MG63 (cell line): ENCODE measurements at places on chromosomes 11 and 22. TPM values are rescaled to one million over a fixed set of nuclear protein-coding genes. Genes with fewer than 3 reads are reported as not detected.

The OR6M1 gene
- total RNA-seq: not detected in 2 replicates

The GRAP2 gene
- total RNA-seq: not detected in 2 replicates

The SYT7 gene
- total RNA-seq: 3.7 and 9.9 TPM in 2 replicates

The HPX gene
- total RNA-seq: 0.20 TPM in 1 of 2 replicates, not detected in the other

The RIMBP3B gene
- 0.03 and 1.3 TPM in 2 replicates for total RNA-seq

The DGCR2 gene
- total RNA-seq: 17.8 and 26.5 TPM in 2 replicates

The MS4A3 gene
- total RNA-seq: not detected in 2 replicates

The DLG2 gene
- total RNA-seq: 0.10 TPM in 1 of 2 replicates, not detected in the other

The MMP7 gene
- not detected in 2 replicates for total RNA-seq

The TSPAN18 gene
- 0.15 and 0.95 TPM in 2 replicates for total RNA-seq

The C11orf65 gene
- total RNA-seq: 0.92 TPM in 1 of 2 replicates, not detected in the other

The RTN4RL2 gene
- total RNA-seq: 0.03 and 1.6 TPM in 2 replicates

The TTC36 gene
- total RNA-seq: not detected in 2 replicates

The OR52I2 gene
- not detected in 2 replicates for total RNA-seq

- DNase-seq: no peak
These were observed 14.9 kb downstream of the ZNF74 start for GRCh38 chr22:20408891-20409290.

GRCh38 chr22:23248583-23248982 lies 68.3 kb downstream of the BCR start:
- DNase-seq: no peak

GRCh38 chr22:20965888-20966855 lies 883 bp upstream of the AIFM3 start:
- no peak for DNase-seq

- DNase-seq: no peak
These were observed 12.3 kb downstream of the TSPAN32 start for GRCh38 chr11:2314136-2314524.

DNA sequence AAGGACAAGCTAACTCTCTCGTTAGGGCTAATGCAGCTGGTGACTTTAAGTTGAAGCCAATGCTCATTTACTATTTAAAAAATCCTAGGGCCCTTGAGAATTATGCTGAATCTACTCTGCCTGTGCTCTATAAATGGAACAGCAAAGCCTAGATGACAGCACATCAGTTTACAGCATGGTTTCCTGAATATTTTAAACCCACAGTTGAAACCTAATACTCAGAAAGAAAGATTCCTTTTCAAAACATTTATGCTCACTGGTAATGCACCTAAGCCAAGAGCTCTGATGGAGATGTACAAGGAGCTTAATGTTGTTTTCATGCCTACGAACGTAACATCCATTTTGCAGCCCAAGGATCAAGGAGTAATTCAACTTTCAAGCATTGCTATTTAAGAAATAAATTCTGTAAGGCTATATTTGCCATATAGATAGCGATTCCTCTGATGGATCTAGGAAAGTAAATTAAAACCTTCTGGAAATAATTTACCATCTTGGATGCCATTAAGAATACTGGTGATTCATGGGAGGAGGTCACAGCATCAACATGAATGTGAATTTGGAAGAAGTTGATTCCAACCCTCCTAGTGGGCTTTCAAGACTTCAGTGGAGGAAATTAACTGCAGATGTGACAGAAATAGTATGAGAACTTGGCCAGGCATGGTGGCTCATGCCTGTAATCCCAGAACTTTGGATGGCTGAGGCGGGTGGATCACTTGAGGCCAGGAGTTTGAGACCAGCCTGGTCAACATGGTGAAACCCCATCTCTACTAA lies 14.5 kb downstream of the XNDC1N start:
- DNase-seq: no peak

GRCh38 chr22:37892566-37893335 lies 13.3 kb upstream of the MICALL1 start:
- DNase-seq: peak; percentile 86

- DNase-seq: peak; percentile 80
These were observed 1.6 kb downstream of the NCAM1 start for GRCh38 chr11:112962579-112963367.

GRCh38 chr11:48055292-48056132 lies 75.2 kb downstream of the PTPRJ start:
- DNase-seq: no peak

DNA sequence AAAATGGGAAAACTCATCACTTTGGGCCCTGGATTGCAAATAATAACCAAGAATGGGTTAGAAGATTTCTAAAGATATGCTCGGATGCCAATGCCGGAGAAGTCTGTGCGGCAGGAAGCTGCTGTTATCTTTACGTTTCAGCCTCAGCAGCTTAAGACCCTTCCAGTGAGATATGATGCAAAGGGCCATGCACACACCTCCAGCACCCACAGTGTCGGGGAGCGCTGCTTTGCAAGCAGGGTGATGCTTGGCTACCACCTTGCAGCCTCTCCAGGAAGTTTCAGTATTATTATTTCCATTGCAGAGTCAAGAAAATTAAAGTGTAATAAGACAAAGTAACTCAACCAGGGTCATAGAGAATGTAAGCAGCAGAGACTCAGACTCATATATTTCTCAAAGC lies 37.3 kb downstream of the LARGE1 start:
- no peak for DNase-seq

- no peak for DNase-seq
These were observed 164.4 kb downstream of the TEAD1 start for GRCh38 chr11:12838463-12839123.

- DNase-seq: no peak
These were observed 176.2 kb upstream of the NECTIN1 start for GRCh38 chr11:119905162-119905561.

GRCh38 chr11:12359761-12360160 lies 17.6 kb upstream of the PARVA start:
- peak; percentile 48 for DNase-seq

DNA sequence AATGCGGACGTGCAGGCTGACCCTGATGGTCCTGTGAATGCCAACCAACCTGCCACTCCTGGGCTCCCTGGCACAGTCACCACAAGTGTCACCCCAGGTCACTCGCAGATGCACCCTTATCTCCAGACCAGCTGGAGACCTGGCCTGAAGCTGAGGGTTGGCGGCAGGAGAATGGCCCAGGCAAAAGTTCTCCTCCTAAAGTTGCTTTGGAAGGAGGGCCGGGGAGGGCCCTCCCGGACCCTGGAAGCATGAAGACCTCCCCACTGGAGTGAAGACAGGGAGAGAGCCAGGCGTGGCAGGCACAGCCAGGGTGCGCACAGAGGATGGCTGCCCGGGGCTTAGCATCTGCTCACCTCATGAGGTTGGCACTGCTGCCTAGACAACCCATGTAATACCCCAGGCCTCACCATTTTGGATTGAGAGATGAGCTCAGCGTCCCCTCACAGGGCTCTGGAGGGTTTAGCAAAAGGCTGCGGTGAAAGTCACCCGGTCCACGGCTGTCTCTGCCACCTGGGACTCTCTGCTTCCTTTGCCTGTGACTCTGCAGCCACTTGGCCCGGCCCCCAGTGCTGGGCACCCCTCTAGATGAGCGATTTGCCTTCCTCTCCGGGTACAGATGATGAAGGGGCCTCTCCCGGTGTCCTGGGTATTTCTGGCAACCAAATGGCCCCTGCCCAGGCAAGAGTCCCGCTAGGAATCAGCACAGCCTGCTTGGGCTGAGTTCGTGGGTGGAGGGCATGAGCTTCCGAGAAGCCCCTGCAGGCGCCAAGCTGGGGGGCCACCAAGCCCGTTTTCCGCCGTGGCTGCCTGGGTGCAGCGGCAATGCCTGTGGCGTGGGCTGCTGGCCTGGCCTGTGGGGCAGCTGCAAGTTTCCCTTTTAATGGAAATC lies 48.3 kb upstream of the SEPTIN5 start:
- DNase-seq: no peak

DNA sequence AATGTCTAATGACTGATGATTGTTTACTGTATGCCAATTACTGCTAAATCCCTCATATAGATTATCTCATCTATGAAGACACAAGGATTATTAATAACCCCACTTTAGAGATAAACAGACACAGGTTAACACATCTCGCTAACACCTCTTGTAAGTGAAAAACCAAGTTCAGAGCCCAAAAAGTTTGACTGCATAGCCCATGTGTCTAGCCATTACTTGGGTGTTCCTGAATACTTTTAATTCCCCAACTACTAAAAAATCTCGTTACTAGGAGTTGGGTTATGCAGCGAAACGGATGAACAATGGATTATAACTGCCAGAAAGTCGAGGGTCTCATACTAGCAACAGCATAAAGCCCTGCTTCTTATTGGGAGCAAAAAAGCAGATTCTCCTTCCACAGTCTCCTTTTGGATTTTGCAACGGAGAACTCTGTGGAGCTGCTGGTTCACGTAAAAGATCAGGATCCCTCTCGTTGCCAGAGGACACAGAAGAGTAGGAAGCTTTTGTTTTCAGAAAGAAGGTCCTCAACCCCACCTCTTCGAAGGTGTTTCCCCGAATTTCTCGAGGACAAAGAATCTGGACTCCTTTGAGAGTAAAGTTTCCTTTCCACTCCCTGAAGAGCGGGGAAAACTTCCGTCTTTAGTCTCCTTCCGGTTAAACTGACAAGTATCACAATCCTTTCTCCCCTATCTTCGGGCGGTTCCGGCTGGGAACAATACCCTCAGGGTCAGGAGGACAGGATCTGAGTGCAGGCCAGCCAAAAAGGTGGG lies 979 bp downstream of the ZBED5 start:
- DNase-seq: peak; percentile 45

- DNase-seq: no peak
These were observed 31.2 kb downstream of the KCNJ4 start for GRCh38 chr22:38423512-38424503.

- no peak for DNase-seq
These were observed 14.7 kb downstream of the MIAT start for GRCh38 chr22:26672060-26672471.

DNA sequence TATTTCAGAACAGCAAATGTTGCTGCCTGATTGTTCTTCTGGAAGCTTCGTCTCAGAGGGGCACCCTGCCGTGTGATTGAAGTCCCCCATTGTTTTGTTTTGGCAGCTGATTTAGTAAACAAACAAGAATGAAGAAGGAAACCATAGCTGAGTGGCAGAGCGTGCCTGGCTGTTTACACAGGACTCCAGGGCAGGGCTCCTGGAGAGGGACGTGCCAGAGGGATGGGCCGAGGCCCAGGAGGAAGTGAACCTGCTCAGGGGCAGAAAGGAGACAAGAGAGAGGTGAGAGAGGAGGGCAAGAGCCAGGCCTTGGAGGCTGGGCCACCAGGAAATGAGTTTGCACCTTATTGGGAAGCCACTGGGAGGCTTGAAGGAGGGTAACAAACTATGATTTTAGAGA lies 85.5 kb upstream of the B3GAT1 start:
- DNase-seq: no peak

DNA sequence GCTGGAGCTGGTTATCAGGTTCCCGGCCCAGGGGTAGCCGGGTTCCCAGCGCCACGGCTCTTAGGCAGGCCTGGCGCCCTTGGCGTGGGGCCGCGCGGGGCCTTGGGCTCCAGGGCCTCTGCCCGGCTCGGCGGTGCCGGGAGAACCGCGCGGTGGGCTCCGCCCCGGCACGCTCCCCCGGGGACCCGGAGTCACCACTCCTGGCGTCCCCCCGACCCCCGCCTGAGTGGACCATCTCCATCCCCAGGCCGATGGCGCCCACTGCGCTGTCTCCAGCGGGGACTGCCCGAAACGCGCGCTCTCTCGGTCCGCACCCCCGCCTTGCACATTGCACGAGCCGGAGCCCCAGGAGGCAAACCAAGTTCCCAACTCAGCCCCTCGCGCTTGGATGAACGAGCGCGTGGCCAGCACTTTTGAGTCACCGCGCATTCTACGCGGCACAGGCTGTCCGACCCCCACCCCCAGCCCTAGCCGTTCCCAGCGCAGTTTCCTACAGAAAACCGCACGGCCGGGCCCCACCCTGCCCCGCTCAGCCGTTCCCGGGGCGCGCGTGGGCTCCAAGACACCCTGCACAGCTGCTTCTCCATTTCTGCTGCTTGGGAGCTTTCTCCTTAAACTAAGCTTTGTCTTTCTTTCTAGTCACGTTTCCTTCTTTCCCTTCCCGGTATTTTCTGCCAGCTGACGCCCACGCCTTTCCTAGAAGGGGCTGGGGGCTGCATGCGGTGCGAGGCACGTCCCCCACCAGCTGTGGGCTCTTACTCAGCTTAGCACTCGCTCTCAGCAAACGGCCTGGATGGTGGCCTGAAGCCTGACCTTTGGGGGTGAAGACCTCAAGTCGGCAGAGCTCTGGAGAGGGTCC lies 650 bp upstream of the CHID1 start:
- peak; percentile 83 for DNase-seq

GRCh38 chr11:13009921-13010748 lies 1.0 kb downstream of the RASSF10 start:
- DNase-seq: peak; percentile 46

DNA sequence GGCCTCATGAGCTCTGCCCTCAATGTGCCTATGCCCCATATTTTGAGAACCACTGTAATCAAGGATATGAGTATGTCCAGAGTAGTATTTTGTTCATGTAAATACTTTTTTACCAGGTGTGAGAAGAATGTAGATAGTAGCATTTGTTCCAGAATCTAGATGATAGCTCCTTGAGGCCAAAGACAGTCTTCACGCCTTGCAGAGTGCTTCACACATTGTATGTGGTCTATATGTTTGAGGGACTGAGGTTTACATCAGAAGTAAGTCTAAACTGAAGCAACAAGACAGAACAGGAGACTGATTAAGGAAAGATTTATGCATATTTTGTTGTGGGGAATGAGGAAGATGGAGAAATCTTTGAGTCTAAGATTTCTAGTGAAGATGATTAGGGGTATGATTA lies 12.5 kb downstream of the CEP57 start:
- DNase-seq: no peak

- no peak for DNase-seq
These were observed 15.6 kb downstream of the SIAE start for GRCh38 chr11:124657904-124658303.

DNA sequence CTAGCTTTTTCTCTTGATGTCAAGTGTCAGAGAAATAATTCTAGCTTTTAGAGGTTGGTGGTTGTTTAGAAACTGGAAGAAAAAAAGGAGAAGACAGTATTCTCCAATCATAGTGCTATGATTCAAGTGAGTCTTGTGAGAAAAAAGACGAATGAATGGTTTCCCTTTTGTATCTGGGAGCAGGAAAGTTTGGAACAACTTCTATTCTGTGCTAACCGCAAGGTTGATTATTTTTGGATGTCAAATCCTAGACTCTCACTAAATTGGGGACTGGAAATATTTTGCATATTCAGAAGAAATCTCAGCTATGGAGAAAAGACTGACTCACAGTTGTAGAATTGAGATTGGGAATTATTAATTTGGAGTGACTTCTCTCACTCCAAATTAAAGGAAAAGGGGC lies 69.2 kb downstream of the SYT13 start:
- no peak for DNase-seq
